ENCODE measurements at places on chromosomes 13 and 19.

DNA sequence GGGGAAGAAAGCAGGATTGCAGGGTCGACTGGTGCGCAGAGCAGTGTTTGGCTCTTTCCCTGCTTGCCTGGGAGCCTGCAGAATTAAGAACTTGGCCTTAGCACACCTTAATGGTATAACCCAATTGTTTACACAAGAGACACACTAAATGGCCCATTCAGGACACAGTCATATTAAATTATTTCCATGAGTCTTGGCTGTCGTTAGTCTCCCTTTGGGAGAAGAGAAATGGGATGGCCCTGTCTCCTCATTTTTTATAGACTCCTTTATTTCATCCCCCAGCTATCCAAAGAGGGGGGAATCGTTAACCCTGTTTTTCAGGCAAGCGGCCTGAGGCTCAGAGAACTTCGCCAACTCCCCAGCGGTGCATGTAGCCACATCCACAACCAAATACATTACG lies 282.5 kb downstream of the SUCLA2 start:
- no peak for DNase-seq

GRCh38 chr19:36963280-36963679 lies 47.1 kb downstream of the ZNF568 start:
- no peak for DNase-seq

GRCh38 chr13:48492096-48492440 lies 40.8 kb downstream of the RCBTB2 start:
- no peak for DNase-seq

- no peak for DNase-seq
Measured at GRCh38 chr13:90246687-90247345, 1100.7 kb upstream of the MIR17HG start.

DNA sequence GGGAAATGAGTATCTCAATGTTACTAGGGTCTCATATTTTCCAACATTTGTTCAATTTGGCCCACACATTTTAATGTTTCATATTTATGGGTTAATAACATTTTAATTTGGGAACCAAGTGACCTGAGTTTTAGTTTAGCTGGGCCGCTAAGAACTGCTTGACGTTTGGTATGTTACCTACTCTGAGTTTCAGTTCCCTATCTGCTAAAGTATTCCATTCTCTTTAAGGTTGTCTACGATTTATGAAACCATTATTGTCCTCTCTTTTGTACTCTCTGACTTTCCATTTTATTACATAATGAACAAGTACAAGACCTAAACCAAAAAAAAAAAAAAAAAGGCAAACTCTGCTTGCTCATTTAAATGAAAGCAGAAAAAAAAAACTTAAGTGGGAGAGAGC lies 89.9 kb downstream of the FGF14 start:
- no peak for DNase-seq

DNA sequence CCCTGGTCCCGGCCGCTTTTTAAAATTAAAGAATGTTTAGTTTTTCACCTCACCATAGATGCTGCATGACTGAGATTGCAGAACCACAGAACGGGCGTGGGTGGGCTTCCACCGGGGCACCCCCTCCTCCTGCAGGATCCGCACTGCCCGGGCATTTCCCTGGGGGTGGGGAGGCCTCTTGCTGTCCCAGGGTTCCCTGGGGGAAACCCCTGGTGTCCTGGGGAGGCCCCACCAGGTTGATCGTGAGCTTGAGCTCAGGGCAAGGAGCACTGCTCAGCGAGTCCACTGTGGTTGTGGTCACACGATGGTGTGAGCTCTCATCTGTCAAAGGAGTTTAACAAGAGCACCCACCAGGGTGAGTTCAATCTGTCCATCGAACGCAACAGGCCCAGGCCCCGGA lies 11.4 kb upstream of the TCF3 start:
- DNase-seq, result no peak

GRCh38 chr19:50233308-50233910 lies 30.0 kb downstream of the MYH14 start:
- DNase-seq, result no peak

- no peak for DNase-seq
Measured at GRCh38 chr19:13095934-13096927, 6.4 kb downstream of the LYL1 start.

DNA sequence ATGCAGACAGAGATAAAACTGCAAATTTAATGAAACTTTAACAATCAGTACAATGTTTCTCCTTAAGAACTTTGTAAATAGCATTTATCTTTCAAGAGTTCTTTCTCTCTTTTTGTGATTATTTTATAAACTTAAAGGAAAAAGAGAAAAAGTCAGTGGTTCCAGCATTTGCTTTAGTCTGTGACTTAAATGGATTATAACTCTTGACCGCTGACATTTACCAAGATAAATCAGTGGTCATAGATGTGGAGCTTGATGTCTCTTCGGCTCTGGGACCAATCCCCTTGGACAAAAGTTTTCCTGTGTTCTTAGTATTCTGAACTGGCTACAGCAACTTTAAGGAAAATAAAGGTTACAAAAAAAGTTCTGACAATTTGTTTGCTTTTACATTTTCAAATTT lies 162.6 kb downstream of the TM9SF2 start:
- DNase-seq, result no peak

DNA sequence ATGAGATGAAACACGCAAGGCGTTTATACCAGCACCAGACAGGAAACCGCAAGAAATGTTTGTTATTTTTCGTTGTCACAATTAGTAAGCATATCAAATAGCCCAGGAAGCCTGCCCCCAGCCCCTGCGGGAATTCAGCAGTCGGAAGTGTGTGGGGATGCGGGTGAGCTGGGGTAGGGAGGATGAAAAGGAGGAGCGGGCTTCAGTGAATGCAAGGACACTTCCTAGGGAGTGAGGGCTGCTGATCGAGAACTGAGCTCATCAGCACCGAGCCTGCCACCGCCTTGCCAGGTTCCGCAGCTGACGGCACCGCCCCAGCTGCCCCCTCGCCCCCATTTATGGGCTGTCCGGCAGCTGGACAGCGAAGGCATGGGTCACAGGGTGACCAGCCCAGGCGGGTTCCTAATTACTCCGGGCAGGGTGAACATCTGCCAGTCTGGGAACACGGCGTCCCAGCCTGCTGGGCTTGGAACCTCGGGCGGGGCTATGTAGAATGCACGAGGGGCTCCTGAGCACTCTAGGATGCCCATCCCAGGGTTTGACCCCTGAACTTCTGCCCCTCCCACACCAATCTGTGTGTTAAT lies 1.6 kb upstream of the BEST2 start:
- no peak for DNase-seq

DNA sequence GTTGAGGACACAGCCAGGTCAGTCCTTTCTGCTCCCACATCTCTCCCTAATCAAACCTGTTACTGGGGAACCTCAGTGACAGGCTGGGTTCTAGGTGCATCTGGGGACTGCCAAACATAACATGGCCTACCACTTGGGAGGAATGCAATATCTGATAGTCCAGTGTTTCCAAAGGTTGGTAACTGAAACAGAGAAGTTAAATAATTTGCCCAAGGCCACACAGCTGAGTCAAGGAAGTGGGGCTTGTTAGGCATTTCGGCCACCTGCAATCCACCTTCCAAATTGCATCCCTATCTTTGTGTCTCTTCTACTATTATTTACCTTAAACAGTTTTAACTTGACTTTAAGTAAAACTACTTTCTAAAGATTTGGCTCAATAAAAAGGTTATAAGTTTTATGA lies 731.3 kb downstream of the UQCRFS1 start:
- no peak for DNase-seq

- no peak for DNase-seq
Measured at GRCh38 chr13:87975035-87975434, 303.9 kb downstream of the SLITRK5 start.

GRCh38 chr19:33630880-33631608 lies 9.3 kb downstream of the CHST8 start:
- DNase-seq, result no peak

DNA sequence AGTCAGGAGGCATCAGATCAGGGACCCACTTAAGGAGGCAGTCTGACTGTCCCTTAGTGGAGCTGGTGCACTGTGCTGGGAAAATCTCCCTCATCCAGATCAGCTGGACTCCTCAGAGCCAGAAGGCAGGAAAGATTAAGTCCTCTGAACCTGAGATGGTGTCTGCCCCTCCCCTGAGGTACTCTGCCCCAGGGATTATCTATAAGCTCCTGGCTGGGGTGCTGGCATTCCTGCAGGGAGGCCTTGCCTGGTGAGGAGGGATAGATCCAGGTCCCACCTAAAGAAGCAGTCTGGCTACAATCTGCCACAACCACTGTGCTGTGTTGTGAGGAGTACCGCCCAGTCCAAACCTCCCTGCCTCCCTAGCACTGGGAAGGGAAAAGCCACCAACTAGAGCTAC lies 81.2 kb downstream of the NHLRC3 start:
- DNase-seq, result no peak

DNA sequence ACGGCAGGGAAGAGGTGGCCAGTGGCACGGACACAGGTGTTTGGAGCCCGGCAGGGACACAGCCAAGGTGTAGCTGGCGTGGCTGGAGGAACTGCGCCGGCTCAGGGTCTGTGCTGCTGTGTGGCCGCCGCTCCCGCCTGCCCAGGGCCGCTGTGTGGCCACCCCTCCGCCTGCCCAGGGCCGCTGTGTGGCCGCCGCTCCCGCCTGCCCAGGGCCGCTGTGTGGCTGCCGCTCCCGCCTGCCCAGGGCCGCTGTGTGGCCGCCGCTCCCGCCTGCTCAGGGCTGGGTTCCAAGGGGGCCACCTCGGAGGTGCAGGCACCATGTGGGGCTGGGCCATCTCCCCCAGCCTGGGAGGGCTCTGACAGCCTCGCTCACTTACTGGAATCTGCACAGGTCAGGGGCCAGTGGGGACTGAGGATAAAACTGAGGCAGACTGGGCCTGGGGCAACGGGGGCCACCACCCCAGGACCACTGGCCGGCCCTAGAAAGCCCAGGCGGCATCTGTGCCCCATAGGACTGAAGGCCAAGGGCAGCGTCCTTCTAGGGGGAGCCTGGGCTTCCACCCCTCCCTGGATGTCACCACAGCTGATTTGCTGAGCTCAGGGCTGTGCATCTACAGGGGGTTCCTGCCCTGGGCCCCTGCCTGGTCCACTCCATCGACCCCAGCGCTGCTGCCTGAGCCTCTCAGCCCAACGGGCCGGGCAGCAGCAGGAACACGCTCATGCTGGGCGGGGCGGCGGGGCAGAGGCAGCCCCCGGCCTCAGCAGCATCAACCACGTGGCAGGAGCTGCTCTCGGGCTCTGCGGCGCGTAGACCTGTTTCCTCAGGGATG lies 21.5 kb downstream of the C13orf46 start:
- DNase-seq, result no peak

- DNase-seq, result no peak
Measured at GRCh38 chr13:113360446-113360845, 3.5 kb downstream of the GRTP1 start.

- DNase-seq, result no peak
Measured at GRCh38 chr19:48480558-48481500, 11.7 kb downstream of the CYTH2 start.

DNA sequence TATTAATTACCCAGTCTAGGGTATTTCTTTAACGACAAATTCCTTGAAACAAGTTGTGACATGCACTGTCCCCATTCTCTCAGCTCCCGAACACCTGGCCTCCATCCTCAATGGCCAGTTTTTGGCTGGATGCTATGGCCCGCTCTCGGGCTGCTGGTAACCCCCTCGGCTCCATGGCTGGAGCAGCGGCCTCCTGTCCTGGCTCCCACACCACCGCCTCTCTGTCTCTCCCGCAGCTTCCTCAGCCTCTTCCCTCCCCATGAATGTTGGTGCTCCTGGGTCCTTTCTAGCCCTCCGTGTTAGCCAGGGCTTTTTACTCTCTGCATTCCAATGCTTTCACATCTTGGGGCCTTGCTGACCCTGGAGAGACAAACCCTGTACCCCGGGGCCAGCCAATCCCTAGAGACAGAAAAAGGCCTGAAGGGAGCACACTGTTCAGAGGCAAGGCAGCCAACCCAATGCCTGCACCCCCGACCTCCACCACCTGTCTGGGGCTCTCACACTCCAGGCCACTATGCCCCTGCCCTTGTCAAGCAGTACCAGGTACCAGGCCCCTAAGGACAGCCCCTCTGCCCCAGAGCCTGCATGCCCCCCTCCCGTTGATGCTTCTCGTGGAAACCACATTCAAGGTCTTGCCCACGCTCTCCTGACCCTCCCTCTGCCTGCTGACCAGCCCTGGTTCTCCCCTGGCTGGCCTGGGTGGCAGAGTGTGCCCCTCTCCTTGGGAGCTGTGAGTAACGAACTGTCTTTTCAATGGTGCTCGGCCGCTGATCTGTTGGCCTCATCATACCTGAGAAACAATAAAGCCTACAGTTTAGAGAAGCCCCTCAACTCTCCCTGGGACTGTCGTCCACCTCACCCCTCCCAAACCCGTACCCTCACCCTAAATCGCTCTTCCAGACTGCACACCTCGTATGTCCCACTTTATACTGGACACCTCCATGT lies 86.9 kb upstream of the GPR183 start:
- DNase-seq, result no peak

DNA sequence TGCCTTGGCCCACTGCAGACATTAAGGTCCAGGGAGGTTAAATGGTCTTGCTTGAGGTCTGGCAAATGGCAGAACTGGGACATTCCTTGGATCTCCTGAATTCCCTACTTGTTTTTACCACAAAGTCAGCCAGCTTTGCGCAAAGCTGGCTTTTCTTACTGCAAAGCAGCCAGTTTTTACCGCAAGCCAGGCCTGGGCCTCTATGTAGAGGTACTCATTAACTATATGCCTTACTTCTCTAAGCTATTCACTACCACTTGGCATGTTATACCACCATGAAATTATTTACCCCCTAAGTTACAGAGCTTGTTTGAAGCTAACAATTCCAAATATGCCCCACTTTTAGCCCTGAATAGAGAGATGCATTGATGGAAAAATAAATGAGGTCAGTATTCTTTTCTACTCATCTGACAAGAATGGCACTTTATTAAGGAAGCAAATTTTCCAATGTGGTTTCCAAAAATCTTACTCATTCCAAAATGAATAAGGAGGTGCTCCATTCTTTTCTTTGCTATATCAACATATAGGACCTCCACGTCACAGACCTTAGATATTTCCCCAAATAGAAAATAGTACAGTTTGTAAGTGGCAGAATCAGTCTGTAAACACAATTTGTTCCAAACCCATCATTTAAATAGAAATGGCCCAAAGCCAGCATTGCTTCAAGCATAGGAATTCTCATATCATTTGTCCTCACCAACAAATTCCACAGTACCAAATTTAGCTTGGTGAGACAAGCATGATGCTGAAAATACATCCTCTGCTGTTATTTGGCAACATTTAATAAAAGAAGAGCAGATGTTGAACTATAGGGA lies 143.9 kb upstream of the TSC22D1 start:
- no peak for DNase-seq

GRCh38 chr13:91232716-91233115 lies 114.8 kb upstream of the MIR17HG start:
- no peak for DNase-seq

- no peak for DNase-seq
Measured at GRCh38 chr13:34422956-34423355, 519.1 kb upstream of the NBEA start.

Data from NCI-H1048 (cell line).